Activated CD4-positive, alpha-beta memory T cell treated with anti-CD3 and anti-CD28 coated beads for 36 hours (primary cell): ENCODE measurements at places on chromosomes 6 and 20.

GRCh38 chr6:147970970-147971369, 371.7 kb upstream of the SASH1 start:
- DNase-seq = no peak

DNA sequence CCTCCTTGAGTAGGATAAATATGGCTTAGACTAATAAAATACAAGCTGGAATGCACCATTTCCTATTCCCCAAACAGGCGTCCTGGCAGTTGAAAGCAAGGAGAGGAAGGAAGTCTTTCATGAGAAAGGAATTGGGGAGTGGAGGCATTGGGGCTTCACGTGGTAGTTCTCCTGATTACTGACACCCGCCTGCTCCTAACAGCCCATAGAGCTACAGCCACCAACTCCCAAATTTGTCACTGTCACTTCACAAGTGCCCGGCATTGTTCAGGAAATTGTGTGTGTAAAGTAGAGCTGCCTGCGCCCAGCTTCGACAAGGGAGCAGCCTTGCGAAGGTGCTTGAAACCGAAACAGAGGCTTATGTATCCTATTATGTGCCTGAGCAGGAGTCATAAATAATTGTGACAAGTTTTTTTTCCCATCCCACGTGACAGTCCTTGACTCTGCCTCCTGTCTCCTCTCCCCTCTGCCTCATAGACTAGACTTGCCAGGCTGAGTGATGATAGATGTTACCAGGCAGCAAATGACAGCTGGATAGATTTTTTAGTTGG, 301.7 kb upstream of the ZFP64 start:
- DNase-seq = peak; percentile 12

DNA sequence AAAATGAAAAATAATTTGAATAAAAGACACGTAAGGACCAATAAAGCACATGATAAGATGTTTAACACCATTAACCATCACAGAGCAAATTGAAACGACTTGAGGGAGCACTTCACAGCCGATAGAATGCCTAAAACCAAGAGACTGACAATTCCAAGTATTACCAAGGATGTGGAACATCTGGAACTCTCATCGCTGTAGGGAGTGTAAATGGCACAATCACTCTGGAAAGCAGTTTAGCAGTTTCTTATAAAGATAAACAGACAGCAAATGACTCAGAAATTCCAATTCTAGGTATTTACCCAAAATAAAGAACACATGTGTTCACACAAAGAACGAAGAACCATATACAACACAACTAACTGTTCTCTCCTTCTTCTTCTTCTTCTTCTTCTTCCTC, 8.5 kb upstream of the UBD start:
- no peak for DNase-seq

DNA sequence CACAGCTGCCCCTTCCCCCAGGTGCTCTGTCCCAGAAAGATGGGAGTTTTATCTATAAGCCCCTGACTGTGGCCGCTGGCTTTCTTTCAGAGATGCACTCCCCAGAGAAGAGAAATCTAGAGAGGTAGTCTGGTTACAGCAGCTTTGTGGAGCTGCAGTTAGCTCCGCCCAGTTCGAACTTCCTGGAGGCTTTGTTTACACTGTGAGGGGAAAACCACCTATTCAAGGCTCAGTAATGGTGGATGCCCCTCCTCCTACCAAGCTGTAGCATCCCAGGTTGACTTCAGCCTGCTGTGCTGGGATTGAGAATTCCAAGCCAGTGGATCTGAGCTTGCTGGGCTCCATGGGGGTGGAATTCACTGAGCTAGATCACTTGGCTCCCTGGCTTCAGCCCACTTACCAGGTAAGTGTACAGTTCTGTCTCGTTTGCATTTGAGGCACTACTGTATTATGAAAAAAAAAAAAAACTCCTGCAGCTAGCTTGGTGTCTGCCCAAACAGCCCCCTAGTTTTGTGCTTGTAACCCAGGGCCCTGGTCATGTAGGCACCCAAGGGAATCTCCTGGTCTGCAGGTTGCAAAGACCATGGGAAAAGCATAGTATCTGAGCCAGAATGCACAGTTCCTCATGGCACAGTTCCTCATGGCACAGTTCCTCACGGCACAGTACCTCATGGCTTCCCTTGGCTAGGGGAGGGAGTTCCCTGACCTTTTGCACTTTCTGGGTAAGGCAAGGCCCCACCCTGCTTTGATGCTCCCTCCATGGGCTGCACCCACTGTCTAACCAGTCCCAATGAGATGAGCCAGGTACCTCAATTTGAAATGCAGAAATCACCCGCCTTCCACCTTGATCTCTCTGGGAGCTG, 275.0 kb downstream of the CENPW start:
- no peak for DNase-seq

DNA sequence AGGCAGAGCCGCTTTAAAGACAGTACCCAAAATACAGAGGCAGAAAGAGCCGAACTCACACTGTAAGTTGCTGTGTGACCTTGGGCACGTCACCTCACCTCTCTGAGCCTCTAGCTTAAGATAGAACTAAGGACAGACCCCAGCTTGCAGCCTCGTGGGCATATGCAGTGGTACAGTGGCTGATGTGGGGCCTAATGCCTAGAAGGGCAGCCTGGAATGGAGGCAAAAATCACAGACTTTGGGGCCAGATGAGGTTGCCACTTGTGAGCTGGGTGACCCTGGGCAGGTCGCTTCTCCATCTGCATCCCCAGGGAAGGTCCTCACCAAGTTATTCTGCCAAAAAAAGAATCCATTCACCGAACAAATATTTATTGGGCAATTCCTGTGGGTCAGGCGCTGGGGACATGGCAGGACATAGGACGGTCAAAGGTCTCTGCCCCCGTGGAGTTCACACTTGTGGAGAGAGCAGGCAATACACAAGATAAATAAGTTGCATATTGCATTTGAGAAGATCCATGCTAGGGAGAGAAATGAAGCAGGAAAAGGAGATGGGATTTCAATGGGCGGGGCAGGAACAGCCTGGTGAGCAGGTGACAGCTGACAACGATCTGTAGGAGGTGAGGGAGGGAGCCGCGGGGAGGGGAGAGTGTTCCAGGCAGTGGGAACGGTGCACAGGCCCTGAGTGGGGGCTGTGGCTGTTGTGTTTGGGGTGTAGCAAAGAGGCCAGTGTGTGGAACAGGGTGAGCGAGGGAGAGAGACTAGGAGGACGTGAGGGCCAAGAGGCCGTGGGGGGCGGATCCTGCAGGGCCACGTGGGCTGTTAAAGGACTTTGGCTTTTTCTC, 115.2 kb downstream of the CEBPB start:
- no peak for DNase-seq

DNA sequence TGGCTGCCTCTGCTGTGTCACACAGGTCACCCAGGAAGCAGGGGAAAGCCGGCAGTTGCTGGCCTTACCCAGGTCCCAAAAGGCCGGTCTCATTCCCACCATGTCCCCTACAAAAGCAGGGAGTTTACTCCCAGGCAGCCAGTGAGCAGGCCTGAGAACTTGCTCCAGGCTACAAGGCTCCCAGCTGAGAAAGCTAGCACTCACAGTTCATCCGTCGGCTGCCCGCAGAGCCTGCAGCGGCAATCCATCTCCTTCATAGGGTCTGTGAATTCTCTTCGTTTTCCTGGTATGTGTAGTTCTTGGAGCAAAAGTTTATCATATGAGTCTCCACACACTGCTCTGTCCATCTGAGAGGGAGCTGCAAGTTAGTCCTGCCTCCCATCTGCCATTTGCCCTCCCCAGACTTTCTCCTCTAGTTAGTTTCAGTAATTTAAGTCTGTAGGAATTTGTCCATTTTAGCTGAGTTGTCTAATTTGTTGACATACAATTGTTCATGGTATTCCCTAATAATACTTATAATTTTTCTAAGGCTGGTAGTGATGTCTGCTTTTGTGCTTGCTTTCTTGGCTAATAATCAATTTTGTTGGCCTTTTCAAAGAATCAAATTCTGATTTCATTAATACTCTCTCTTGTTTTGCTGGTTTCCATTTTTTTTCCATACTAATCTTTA, 135.6 kb downstream of the MAP3K4 start:
- DNase-seq = no peak

DNA sequence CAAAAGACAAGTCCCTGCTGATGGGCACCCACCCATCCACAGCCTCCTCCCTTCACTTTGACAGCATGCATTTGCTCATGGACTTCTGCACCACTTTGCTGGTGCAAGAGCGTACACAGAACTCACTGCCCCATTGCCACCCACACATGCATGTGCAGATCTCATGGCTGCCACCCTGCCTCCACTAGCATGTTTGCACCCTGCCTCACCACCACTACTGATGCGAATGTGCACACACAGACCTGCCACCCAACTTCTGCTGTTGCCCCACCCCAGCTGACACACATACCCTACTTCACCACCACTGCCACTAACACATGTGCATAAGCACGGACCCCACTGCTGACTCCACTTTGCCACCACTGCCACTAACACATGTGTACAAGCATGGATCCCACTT, 64.9 kb upstream of the EYS start:
- DNase-seq = no peak

DNA sequence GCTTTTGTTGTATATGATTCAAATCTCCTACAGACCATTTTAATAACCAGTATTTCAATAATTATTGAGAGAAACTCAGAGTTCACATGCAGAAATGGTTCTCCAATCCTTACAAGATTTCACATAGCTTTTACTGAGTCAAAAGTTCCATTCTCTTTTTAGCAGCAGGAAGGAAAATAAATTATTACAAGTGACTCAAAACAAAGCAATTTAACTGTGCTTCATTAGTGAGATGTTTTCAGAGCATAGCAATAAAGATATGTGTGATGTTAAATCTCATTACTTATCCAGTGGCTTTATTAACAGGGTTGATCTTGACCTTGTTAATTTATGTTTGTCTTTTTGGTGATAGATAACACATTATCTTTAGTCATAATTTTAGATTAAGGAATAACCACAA, 22.0 kb downstream of the KIF13A start:
- no peak for DNase-seq

DNA sequence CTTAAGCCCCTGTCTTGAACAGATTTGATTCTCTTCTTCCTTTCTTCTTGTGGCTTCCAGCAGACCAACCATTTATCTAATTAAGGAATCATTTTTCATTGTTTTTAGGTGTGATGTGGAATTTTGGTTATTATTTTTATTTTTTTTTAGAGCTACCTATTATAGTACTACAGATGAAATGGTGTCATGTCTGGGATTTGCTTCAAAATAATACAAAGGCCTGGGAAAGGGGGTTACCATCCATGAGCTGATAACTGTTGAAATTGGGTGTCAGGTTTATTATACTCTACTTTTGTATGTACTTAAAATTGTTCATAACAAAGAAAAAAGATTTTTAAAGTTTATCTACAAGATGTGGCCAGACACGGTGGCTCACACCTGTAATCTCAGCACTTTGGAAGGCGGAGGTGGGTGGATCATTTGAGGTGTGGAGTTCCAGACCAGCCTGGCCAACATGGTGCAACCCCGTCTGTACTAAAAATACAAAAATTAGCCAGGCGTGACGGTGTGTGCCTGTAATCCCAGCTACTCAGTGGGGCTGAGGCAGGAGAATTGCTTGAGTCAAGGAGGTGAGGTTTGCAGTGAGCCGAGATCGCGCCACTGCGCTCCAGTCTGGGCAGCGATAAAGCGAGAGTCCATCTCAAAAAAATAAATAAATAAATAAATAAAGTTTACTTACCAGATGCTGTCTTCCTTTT, 561 bp downstream of the IL22RA2 start:
- DNase-seq = no peak

DNA sequence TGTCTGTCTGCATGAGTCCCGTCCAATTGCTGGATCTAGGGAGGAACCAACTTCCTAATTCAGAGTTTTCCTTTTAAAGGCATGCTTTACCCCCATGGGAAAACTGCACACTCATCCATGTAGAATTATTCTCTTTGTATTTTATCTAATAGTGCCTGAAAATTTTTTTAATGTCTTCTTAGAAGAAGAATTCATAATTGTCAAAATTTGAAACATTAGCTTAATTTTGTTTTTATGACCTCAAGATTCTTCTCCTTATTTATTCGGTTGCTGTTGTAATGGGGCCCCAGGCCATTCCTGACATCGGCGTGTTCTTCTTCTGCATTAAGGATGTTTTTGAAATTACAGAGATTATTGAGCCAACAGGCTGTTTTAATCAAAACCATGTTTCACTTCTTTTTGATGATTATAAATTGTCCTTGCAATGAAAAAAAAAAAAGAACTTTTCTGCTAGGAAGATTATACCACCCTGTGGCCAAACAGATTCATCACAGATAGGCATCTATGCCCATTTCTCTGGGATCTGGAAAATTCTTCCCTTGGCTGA, 100.3 kb downstream of the ZNF217 start:
- DNase-seq = no peak

DNA sequence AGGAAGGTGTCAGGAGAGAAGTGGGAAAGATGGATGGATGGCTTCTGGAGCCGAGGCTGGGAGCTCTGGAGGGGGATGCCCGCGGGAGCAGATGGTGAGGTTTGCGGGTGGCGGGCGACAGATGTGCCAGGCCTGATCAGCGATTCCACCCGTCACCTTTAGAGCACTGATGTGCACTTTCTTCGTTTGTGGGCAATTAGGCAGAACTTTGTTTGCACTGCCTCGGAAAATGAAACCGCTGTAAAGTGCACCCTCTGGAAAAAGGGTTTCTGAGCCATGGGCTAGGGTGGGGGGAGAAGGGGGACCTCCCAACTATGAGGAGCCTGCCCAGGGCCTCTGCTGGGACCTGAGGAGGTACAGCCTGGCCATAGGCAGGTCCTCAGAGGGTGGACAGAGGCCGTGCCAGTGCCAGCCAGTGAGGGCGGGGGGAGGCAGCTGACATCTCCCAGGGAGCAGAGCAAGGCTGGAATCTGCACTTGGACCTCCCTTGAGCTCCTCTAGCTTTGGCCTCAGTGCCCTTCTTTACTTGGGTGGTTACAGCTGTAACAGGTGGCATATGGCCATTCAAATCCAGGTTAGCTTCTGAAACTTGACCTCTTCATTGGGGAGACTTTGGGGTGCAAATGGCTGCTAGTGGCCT, 58.7 kb downstream of the CD40 start:
- no peak for DNase-seq

- no peak for DNase-seq
These were observed 7.4 kb upstream of the UBR2 start for GRCh38 chr6:42556462-42556861.
